Neural progenitor cell (in vitro differentiated cells): ENCODE measurements at places on chromosomes 3 and 15. TPM values are rescaled to one million over a fixed set of nuclear protein-coding genes. Genes with fewer than 3 reads are reported as not detected.
A peak's percentile ranks its signal among the peaks of the same experiment; 100 is the strongest.

Gene ACKR2
- total RNA-seq, result not detected in 2 replicates

Gene CFAP161
- 1.9 TPM in 1 of 2 replicates, not detected in the other for total RNA-seq

Gene IGDCC3
- total RNA-seq, result 15.8 and 29.4 TPM in 2 replicates

Gene SCAANT1
- total RNA-seq, result not detected in 2 replicates

Gene OR5K2
- not detected in 2 replicates for total RNA-seq

Gene PLCL2
- 23.7 and 26.4 TPM in 2 replicates for total RNA-seq

Gene BOC
- total RNA-seq, result 35.2 and 57.3 TPM in 2 replicates

Gene SLC2A2
- total RNA-seq, result not detected in 2 replicates

Gene TLR9
- total RNA-seq, result not detected in 2 replicates

Gene TGM4
- 0.04 and 0.12 TPM in 2 replicates for total RNA-seq

DNA sequence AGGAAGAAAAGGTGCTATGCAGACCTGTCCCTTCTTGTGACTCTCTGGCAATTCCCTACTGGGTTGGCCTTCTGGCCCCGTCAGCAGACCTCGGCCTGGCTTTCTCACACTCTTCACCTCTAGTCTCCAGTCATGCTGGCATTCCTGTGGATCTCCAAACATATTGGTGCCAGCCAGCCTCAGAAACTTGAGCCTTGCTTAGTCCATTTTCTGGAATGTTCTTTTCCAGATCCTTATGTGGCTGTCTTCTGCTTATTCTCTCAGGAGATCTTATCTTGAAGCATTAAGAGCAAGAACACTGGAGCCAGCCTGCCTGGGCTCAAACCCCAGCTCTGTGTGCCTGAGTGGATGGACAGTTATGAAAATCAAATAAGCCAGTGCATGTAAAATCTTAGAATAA, 88.2 kb upstream of the NTRK3 start:
- DNase-seq, result no peak

DNA sequence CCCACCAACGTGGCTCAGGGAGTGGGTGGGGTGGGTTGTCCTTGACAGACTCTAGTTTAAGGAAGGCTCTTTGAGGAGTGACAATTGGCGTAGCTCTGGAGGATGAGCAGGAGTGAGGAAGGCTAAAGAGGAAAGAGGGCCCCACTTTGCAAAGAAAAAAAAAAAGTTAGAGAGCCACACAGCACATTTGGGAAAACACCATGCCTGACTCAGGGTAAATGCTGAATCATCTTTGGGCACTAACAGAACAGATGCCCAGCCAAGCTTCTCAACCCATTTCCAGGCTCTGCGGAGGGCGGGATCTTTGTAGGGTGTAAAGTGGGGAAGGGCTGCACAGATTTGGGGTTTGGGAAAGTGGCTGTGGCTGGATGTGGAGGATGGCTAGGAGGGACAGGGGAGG, 179.1 kb upstream of the RGMA start:
- no peak for DNase-seq

- DNase-seq, result no peak
Measured at GRCh38 chr3:58953288-58953687, 96.5 kb downstream of the CFAP20DC start.

DNA sequence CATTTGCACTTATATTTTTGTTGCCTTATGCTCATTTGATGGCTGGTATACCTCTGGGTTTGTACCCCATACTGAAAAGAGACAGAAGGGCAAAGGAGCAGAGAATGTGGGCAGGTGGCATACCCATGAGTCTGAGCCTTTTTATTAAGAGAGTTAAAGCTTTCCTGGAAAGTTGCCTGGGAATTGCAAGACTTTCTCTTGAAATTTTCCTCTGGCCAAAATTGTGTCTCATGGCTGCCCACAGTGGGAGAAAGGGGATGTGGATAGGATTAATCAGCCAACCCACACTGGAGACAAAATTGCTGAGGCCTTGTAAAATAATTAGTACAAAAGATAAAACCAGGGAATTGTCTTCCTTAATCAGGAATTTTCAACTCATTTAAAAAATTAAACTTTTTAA, 8.2 kb upstream of the NMD3 start:
- DNase-seq, result no peak

GRCh38 chr3:138112362-138112761, 3.0 kb downstream of the DZIP1L start:
- DNase-seq, result no peak

DNA sequence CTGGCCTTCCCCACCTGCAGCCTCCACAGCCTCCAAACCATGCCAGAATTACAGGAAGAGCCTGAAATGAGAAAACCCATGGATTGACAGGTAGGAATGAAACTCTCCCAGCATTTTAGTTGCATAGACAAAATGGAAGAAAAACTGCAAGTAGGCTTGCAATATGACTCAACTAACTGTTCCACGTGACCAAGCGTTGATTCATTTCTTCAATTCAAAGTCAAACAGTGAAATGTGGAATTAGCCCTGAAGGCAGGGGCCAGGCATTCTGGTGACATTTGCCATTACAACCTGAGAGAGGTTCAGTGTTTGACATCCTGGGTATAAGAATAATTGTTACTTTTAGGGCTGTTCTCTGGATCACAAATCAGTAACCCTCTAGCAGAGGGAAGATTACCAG, 676.5 kb upstream of the CFAP20DC start:
- DNase-seq, result no peak

GRCh38 chr15:96428742-96429141, 98.2 kb downstream of the NR2F2 start:
- no peak for DNase-seq

DNA sequence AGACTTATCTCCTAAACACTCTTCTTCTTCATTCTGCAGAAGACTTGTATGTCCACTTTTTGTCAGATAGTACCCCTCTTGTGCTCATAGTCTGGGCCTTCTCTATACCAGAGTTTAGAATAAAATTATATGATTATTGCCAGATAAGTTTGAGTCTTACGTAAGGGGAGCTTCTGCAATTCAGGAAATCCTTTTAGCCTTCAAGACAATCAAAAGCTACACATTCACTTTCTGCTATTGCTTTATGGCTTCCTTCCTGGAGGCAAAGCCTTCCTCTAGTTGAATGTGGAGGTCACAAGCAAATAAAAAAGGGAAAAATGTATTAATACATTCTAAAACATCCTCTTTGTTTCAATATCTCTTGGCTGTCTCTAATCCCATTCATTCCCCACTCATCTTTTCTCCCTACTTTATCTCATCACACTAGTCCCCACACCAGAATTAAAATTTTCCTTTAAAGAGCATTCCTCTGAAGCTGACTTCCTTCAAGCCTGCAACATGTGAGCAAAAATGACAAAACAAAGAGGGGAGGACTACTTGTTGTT, 186.8 kb downstream of the CPNE4 start:
- DNase-seq, result no peak

DNA sequence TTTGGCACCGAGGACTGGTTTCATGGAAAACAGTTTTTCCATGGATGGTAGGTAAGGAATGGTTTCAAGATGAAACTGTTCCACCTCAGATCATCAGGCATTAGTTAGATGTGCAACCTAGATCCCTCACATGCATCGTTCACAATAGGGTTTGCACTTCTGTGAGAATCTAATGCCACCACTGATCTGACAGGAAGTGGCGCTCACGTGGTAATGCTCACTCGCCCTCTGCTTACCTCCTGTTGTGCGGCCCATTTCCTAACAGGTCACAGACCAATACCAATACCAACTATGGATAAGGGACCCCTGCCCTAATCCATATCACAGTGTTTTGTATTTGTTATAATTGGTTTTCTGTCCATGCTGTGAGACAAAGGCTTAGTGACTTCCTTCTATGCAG, 58.9 kb downstream of the SLMAP start:
- no peak for DNase-seq

DNA sequence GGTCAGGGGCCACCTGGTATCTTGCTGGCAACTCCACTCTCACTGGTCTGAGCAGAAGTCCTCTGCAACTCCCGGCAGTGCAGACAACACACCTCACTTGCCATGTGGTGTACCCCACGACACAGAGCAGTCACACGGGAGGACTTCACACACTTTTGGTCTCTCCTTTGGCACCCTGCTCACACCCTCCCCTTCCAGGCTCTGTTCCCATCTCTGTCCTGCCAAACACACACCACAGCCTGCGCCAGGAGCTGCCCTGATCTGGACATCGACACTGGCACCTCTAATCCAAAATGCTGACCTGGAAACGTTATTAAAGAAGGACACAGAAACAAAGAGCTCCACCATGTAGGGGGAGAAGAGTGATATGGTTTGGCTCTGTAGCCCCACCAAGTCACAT, 57.2 kb downstream of the SLC41A3 start:
- DNase-seq, result no peak

- DNase-seq, result no peak
Measured at GRCh38 chr15:52136442-52136980, 23.9 kb upstream of the BCL2L10 start.

DNA sequence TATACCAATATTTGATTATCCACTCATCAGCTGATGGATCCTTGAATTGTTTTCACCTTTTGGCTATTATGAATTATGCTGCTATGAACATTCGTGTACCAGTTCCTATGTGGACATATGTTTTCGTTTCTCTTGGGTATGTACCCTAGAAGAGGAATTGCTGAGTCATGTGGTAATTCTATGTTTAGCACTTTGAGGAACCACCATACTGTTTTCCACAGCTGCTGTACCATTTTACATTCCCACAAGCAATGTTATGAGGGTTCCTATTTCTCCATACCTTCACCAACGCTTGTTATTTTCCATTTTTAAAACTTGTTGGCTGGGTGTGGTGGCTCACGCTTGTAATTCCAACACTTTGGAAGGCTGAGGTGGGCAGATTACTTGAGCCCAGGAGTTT, 62.9 kb downstream of the RPLP1 start:
- no peak for DNase-seq

GRCh38 chr15:101167753-101168462, 83.9 kb downstream of the CHSY1 start:
- DNase-seq, result no peak

- DNase-seq, result no peak
Measured at GRCh38 chr3:171429635-171430034, 30.6 kb downstream of the TNIK start.

- DNase-seq, result no peak
Measured at GRCh38 chr3:141682007-141682406, 56.1 kb upstream of the RNF7 start.

DNA sequence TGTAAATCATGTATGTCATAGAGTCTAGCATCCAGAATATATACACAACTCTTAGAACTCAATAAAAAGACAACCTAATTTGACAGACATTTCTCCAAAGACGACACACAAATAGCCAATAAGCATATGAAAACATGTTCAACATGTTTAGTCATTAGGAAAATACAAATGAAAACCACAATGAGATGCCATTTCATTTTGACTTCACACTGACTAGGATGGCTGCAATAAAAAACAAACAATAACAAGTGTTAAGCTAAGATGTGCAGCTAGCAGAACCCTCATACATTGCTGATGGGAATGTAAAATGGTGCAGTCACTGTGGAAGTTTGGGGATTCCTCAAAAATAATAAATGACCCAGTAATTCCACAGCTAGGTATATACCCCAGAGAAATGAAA, 16.4 kb downstream of the SPG11 start:
- no peak for DNase-seq

- no peak for DNase-seq
Measured at GRCh38 chr3:190105876-190106275, 14.8 kb downstream of the P3H2 start.

DNA sequence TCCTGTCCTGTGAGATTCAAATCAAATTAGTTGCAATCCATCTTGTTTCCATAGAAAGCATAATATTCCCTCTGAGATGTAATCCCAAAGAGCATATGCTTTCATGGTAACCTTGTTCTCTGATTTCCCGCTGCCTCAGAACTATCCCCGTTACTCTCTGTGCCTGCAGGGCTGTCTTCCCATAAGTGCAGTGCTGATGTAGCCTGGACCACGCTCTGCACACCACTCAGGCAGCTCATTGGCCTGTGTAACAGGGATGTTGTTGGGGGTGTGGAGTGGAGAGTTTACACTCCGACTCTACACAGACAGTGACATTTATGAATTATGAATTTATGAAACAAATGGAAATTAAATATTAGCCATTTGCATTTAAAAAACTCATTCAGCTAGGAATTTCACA, 33.6 kb upstream of the CNTN3 start:
- DNase-seq, result no peak

- DNase-seq, result peak; percentile 68
Measured at GRCh38 chr3:82133070-82133606, 371.7 kb upstream of the GBE1 start.

DNA sequence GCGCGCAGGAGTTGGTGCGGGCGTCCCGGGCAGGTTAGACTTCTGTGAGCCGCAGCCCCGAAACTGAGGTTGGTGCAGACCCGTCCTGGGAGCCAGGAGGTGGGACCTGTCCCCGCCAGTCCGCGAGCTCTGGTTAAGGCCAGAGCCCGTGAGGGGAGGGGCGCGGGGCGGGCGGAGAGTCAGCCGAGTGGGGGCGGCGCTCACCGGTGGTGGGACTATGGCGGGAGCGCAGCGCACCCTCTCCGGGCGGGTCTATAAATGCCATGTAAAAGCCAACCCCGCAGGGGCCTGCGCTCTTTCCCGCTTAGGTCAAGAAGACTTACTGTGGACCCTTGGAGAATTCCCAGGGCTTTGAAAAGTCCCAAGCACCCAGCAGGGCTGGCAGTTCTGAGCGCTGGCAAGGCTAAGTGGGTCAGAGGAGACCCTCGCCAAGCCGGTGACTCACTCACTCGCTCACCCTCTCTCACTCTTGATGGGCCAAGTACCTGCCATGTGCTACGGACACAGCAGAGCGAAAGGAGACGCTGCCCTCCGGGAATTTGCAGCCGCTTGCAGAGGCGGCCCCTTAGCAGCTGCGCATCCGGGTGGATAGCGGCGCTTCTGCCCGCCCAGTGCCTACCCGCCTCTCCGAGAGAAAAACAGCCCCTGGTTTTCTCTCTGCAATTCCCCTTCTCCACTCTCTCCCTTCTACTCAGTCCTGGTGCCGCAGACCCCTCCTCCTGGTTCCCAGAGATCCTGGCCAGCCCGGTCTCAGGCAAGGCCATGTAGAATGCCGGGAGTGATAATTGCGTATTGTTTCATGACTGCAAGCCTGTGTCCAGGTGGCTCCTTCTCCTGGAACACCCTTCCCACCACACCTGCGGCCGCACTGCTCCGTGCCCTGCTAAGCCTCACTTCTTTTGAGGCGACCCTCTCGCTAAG, at the start of gene ALDH1L1:
Gene ALDH1L1, minus strand, starts transcription at position 110 of the 921 bp plus-strand sequence. CDS start 19,607 bp downstream, outside the sequence.
- DNase-seq, result peak; percentile 84

DNA sequence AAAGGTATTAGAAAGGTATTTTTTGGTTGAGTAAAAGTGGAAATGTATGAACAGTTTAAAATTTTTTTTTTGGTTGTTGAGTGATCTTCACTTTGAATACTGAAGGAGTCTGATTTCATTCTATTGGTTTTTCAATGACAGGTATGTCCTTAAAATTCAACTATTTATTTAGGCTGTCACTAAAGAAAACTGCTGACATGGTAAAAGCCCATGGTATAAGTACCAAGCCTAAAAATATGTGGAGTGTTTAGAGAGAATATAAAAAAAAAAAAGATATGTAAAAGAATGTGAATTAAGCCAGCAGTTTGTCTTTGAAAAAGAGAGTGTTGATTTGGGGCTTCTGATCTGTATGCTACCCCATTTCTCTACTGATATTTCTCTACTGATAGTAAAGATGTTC, 90.3 kb upstream of the SUCLG2 start:
- DNase-seq, result no peak

GRCh38 chr15:74831813-74832495, 5.5 kb downstream of the CPLX3 start:
- no peak for DNase-seq

GRCh38 chr3:60217156-60217911, 1033.9 kb downstream of the FHIT start:
- DNase-seq, result no peak

- no peak for DNase-seq
Measured at GRCh38 chr3:6714962-6715361, 146.0 kb upstream of the GRM7 start.
